Activated B cell treated with CpG ODN at 0.5 μM for 24 hours (primary cell): ENCODE measurements at places on chromosomes 2 and 18.

DNA sequence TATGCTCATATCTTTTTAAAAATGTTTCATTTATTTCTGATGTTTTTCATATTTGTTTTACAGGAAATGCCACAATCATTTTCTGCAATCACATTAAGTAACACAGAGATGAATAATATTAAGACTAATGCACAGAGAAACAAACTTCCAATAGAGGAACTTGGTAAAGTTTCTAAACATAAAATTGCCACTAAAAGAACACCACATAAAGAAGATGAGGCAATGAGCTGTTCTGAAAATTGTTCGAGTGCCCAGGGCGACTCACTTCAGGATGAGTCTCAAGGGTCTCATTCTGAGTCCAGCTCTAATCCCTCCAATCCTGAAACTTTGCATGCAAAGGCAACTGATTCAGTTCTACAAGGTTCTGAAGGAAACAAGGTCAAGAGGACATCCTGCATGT, 70.4 kb downstream of the APLF start:
- no peak for DNase-seq

DNA sequence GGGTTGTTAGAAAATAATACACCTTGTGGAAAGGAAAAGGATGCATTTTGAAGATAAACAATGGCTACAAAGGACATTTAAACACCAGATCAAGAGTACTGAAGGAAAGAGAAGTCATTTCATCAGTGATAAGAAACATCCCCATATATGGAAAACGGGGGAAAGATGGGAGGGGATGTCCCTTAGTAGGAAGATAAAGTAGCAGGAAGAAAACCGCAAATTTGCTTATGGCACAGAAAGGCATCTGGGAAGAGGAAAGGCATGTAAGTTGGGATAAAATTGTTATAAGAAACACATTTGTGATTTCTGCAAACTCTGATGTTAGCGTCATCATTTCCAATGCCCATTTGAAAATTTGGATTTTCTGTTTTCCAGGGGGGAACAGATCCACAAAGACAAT, 10.5 kb upstream of the LYPD1 start:
- no peak for DNase-seq

DNA sequence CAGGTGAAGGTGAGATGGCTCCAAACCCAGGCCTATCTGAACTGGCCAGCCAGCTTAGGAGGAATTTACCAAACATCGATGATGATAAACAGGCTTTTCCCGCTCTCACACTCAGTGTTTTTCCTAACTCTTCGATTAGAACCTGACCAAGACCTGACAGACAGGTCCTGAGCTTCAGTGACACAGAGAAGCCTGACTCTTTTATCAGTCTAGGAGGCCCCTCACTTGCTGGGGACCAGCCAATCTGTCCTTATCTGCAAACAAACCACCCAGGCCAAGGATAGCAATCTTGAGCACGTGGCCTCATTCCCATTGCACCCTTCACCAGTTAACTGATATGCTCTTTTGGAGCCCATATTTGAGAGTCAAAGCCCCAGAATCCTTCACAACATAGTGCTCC, 1.9 kb upstream of the ITSN2 start:
- DNase-seq: no peak

DNA sequence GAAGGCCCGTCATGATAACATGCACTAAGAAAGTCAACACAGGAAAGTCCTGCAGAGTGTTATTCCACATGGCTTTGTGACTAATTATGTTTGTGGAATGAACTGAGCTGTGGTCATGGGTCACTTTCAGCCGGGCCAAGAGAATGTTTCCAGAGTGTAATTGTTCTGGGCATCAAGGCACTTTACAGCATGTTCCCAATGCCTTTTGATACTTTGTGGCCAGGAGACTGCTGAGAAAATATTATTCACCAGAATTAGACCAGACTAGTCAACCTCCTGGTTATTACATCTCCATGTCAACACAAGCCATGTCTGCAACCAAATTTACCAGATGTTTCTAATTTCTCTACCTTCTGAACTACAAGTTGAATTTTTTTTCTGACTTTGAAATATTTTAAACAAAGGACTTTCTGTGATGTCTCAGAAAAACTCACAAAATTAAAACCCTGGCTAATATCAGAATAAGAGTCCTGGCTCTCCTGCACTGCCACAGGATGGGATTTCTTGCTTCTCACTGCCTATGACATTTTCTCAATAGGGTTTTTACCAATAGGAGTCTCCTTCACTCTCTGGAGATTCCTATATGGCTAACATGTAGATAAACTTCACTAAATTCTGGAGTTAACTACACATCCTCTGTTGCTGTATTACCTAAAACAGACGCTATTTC, 90.6 kb upstream of the WDR75 start:
- DNase-seq: no peak

DNA sequence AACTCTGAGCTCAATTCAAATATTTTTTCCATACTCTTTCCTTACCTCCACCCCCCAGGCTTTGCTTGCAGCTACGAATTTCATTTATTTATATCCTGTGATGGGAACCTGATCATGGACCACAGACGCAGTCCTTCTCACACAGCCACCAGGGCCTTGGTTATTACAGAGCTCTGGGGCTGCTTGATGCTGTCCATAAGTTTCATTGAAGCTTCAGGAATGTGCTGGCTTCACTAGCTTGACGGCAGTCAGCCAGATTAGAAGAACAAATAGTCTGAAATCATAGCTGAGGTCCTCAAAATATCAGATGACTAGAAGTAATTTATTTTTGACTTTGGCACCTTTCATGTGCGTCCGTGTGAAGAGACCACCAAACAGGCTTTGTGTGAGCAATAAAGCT, 104.9 kb downstream of the VWA3B start:
- DNase-seq: no peak

DNA sequence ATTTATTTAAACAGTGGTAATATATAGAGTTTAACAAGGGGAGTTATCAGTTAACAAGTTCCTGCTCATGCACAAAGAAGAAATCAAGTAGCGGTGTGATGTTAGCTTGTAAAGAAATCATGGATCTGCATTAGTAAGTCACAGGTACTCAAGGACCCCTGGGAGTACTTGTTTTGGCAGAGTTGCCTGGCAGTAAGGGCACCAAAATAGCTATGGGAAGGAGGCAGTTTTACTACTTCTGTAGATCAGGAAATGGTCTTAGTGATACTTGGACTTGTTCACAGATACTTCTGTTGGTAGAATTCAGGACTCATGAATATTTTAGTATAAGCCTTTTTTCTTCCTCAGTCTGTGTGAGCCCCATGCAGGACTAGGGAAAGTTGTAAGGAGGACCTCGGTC, 107.3 kb upstream of the IL1R2 start:
- DNase-seq: no peak

DNA sequence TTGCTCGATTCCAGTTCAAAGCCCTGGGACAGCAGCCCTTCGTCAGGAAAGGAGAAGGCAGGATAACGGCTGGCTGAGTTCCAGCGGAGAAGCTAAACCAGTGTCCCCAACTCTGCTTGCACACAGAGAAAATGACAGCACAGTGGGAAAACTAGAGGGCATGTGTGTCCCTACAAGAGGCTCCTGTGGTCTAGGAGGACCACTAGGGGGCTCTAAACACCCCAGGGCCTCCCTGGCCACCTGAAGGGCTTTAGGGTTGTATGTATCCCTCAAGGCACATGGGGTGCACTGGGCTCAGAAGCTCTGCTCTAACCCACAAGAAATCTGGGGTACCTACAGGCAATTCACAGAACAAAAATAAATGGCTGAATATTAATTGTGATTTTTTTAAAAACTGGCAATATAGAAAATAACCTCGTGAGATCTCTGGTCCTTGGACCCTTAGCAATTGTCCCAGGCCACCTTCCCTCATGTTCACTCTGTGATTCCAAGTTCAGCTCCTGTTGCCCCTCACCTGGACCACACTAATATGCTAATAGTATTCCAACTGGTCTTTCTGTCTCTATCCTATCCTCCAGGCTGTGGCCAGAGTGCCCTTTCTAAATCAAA, 17.5 kb downstream of the STAT1 start:
- no peak for DNase-seq

- no peak for DNase-seq
Observed at GRCh38 chr2:105540642-105541041, 141.8 kb upstream of the FHL2 start.

DNA sequence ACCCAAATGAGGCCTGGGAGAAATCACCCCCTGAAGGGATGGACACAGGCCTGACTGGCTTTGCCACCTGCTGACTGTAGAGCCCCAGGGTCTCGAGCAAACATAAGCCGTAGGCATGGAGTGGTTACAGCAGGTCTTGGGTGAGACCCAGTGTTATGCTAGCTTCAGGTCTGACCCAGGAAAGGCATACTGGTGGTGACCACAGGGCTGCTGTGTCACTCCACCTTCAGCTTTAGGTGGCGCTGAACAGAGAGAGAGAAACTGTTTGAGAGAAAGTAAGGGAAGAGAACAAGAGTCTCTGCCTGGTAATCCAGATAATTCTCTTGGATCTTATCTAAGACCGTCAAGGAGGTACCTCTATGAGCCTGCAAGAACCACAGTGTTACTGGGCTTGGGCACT, 1544.2 kb upstream of the TMEFF2 start:
- no peak for DNase-seq

- no peak for DNase-seq
Observed at GRCh38 chr2:69253611-69254301, 133.3 kb downstream of the GFPT1 start.

DNA sequence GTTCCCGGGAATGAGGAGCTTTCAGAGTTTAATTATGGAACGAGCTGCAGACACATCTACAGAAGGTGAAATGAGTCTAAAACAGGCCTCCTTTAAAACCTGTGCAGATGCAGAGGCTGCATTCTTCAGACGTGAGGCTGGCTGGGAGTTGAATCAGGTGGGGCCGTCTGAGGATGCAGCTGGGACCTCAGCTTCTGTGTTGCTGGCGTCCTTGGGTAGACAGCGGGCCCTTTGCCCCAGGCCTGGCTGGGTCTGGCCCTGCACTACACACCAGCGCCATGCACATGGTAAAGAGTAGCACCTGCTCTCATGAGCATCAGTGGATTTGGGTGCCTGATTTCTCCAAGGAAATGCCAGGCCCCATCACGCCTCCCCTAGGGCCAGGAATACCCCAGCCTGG, 67.3 kb downstream of the TMEM18 start:
- no peak for DNase-seq

- no peak for DNase-seq
Observed at GRCh38 chr2:147342329-147342728, 502.5 kb upstream of the ACVR2A start.
